ENCODE measurements at places on chromosomes 4 and X.

- no peak for DNase-seq
Measured at GRCh38 chr4:89293299-89293698, 14.3 kb downstream of the GPRIN3 start.

GRCh38 chrX:134998246-134998645 is 7.5 kb downstream of the SMIM10 start:
- no peak for DNase-seq

DNA sequence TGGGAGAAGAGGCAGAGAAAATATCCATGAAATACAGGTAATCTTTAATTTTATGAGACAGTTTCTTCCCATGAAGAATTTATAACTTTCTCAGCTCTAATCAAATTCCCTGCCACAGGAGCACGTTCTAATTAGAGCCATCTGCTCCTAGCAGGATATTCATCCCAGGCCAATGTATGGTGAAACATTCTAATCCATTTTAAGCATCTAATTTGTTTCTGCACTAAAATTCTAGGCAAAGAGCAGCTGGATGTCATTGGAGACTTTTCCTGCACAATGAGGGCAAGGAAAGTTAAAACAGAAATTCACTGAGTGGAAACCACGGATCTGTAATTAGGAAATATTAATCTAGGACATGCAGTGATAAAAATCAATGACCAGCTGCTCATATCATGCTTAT is 107.7 kb upstream of the ZFP42 start:
- DNase-seq = no peak

DNA sequence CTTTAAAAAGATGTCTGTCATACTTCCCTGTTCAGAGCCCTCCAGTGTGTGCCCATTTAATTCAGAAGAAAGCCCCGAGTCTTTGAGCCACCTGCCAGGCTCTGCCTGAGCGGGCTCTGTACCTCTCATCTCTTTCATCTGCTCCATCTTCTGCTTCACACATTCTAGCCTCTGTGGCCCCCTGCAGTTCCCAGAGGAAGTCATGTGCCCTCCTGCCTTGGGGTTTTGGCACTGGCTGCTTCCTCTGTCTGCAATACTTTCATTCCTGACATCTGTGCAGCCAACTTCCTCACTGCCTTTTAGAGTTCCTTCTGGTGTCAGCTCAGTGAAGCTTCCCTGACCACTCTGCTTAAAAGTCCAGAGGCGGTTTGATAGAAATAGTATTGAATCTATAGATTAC is 6.2 kb upstream of the STK32B start:
- no peak for DNase-seq
